Thoracic aorta (tissue), 2 donors: ENCODE measurements at places on chromosomes 7 and 10.
A peak's percentile ranks its signal among the peaks of the same experiment; 100 is the strongest.

GRCh38 chr7:49631071-49631815 lies 142.2 kb upstream of the VWC2 start:
- H3K36me3 ChIP-seq = no peaks in the 10 kb centered on the region
- no peak overlapping the region for H3K4me3 ChIP-seq
- H3K27ac ChIP-seq = no peak overlapping the region
- no peaks in the 10 kb centered on the region for H3K27me3 ChIP-seq

DNA sequence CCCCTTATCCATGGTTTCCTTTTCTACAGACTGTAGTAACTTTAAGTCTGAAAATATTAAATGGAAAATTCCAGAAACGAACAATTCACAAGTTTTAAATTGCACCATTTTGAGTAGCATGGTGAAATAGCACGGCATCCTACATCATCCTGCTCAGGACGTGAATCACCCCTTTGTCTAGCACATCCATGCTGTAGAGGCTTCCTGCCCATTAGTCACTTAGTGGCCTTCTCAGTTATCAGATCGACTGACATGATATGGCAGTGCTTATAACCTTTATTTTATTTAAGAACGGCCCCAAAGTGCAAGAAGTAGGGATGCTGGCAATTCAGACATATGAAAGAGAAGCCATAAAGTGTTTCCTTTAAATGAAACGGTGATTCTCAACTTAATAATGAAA lies 82.7 kb downstream of the CPXM2 start:
- H3K27ac ChIP-seq = no peak overlapping the region
- no peak for DNase-seq
- peaks cover 21% of the 10 kb centered on the region for H3K4me1 ChIP-seq
- no peaks in the 10 kb centered on the region for H3K36me3 ChIP-seq

GRCh38 chr7:49703881-49704280 lies 69.6 kb upstream of the VWC2 start:
- DNase-seq = no peak
- no peak overlapping the region for H3K4me3 ChIP-seq
- no peaks in the 10 kb centered on the region for H3K4me1 ChIP-seq
- H3K27me3 ChIP-seq = no peaks in the 10 kb centered on the region
- H3K36me3 ChIP-seq = no peaks in the 10 kb centered on the region
- no peak overlapping the region for H3K27ac ChIP-seq

GRCh38 chr10:84493951-84494848 lies 165.8 kb downstream of the CCSER2 start:
- H3K27me3 ChIP-seq = no peaks in the 10 kb centered on the region
- DNase-seq = no peak
- peaks cover 15% of the 10 kb centered on the region for H3K4me1 ChIP-seq
- no peak overlapping the region for H3K4me3 ChIP-seq

GRCh38 chr7:23593706-23594105 lies 3.5 kb upstream of the CCDC126 start:
- H3K4me1 ChIP-seq = peaks cover 7% of the 10 kb centered on the region
- no peak overlapping the region for H3K27ac ChIP-seq
- DNase-seq = no peak
- no peak overlapping the region for H3K4me3 ChIP-seq

DNA sequence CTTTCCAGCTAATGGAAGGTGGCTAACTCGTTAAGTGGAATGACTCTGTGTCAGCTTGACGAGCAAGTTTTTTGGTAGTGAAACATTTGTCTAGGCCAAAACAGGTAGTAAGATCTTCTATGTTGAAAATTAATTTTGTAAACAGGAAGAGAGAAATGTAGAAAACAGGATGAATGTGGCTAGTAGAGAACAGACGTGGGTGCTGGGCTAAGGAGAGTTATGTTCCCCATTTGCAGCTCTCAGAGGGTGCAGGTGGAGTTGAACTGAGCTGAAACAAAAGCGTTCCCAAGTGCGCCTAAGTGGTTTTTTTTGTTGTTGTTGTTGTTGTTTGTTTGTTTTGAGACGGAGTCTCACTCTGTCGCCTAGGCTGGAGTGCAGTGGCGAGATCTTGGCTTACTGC lies 59.5 kb upstream of the SRPK2 start:
- H3K27ac ChIP-seq = no peak overlapping the region
- no peak for DNase-seq
- H3K4me1 ChIP-seq = no peaks in the 10 kb centered on the region

GRCh38 chr10:21976739-21977138 lies 26.8 kb downstream of the DNAJC1 start:
- H3K4me3 ChIP-seq = no peak overlapping the region
- H3K4me1 ChIP-seq = peaks cover 7% of the 10 kb centered on the region
- no peak for DNase-seq
- no peak overlapping the region for H3K27ac ChIP-seq
- H3K27me3 ChIP-seq = no peaks in the 10 kb centered on the region

- no peaks in the 10 kb centered on the region for H3K36me3 ChIP-seq
- no peak overlapping the region for H3K27ac ChIP-seq
- H3K4me3 ChIP-seq = peak overlapping the region; percentile 73
- peaks cover 15% of the 10 kb centered on the region for H3K27me3 ChIP-seq
- no peak for DNase-seq
Measured at GRCh38 chr7:28957751-28958234, 337 bp downstream of the TRIL start.

DNA sequence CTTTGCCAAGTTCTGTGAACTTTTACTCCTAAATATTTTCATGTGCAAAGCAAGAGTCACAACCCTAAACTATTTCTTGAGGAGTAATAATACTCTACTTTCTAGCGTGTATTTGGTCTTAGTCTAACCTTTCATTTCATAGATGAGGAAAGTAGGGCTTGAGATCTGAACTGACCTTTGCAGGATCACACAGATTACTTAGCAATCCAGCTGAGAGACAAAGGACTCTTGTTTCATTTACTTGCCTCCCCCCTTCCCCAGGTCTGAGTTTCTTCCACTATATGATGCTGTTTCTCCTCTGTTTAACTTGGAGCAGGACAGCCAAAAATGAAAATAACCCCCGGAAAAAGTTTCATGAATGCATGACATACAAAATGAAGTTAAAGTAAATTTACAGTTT lies 75.3 kb upstream of the PTN start:
- H3K27me3 ChIP-seq = no peaks in the 10 kb centered on the region
- DNase-seq = no peak
- no peak overlapping the region for H3K27ac ChIP-seq
- H3K36me3 ChIP-seq = no peaks in the 10 kb centered on the region

DNA sequence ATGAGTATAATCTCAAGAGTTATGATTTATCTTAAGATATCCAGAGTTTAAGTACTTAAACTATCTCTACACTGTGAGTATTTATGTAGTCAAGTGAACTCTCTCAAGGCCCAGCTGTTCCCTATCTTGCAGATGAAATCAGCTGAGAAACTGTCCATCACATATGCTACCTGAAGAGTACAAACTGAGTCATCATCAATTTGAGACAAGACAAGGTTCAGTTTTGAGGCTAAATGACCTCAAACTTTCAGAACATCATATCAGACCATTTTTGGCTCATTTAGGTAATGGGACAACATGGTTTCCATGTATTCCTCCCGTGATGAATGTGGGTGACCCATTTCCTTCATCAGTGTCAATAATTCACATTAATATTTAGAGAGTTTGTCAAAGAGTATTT lies 53.1 kb upstream of the AUTS2 start:
- no peaks in the 10 kb centered on the region for H3K4me1 ChIP-seq
- no peaks in the 10 kb centered on the region for H3K27me3 ChIP-seq
- H3K36me3 ChIP-seq = no peaks in the 10 kb centered on the region
- no peak for DNase-seq
- no peak overlapping the region for H3K4me3 ChIP-seq
- H3K27ac ChIP-seq = no peak overlapping the region

DNA sequence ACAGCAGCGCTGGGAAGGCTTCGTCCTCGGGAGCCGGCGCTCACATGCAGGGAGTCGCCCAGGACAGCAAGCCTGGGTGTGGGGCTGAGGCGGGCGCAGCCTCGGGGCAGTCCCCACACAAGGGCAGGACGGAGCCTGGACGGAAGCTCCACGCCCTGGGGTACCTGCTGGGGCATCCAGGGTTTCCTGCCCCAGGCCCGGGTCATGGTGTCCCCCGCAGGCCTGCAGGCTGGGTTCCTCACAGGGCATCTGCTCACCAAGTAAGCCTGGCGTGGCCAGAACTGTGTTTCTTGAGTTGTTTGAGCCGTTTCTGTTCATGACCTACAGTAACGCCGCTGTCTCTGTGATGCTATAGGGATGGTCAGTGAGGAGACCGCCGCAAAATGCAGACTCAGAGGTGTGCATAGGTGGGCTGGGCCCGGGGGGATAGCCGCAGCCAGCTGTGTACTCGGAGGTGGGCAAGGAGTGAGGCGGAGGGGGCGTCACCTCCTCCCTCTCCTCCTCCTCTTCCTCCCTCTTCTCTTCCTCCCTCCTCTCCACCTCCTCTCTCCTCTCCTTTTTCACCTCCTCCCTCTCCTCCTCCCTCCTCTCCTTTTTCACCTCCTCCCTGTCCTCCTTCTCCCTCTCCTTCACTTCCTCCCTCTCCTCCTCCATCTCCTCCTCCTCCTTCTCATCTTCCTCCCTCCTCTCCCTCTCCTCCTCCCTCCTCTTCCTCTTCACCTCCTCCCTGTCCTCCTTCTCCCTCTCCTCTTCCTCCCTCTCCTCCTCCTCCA lies 438.9 kb downstream of the DNAJB6 start:
- H3K27ac ChIP-seq = no peak overlapping the region
- H3K27me3 ChIP-seq = no peaks in the 10 kb centered on the region
- H3K4me3 ChIP-seq = no peak overlapping the region
- no peaks in the 10 kb centered on the region for H3K36me3 ChIP-seq
- DNase-seq = no peak

DNA sequence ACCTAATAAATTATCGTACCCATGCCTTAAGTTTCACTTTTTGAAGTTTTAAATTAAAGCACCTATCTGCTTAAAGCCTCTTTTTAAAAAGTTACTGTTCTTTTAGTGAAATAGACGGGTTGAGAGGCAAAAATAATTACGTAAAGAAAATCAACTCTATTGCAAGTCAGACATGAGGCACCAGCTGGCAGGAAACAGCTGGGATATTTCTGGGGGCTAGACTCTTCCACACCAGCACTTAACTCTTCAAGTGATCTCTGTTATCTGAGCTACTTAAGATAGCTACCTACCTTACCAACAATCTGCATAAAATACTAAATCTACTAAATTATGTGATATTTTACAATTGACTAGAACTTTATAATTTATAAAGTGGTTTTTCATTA lies 35.8 kb downstream of the GBF1 start:
- no peaks in the 10 kb centered on the region for H3K36me3 ChIP-seq
- peak overlapping the region; percentile 51 for H3K27ac ChIP-seq
- H3K4me1 ChIP-seq = peaks cover 19% of the 10 kb centered on the region
- no peak for DNase-seq
- H3K27me3 ChIP-seq = no peaks in the 10 kb centered on the region

- DNase-seq = no peak
- H3K27me3 ChIP-seq = no peaks in the 10 kb centered on the region
- peaks cover 3% of the 10 kb centered on the region for H3K4me1 ChIP-seq
- H3K27ac ChIP-seq = no peak overlapping the region
- H3K36me3 ChIP-seq = no peaks in the 10 kb centered on the region
Measured at GRCh38 chr7:148688526-148688925, 10.2 kb upstream of the CUL1 start.

- no peak overlapping the region for H3K4me3 ChIP-seq
- H3K27ac ChIP-seq = no peak overlapping the region
Measured at GRCh38 chr7:107233174-107233573, 64.4 kb downstream of the HBP1 start.

DNA sequence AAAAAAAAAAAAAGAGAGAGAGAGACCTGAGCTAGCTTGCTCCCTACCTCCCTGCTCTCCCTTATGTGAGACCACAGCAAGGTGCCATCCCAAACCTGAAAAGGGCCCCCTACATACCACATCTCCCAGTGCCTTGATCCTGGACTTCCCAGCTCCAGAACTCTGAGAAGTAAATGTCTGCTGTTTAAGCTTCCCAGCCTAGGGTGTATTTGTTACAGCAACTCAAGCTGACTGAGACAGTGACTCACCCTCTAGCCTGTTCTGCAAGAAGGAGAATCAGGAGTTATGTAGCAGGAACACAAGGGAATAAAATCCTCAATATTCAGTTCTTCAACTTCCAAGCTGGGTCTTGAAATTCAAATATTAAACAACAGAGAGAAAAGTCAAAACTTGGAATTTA lies 52.1 kb upstream of the TMEM72 start:
- H3K4me3 ChIP-seq = no peak overlapping the region
- no peak overlapping the region for H3K27ac ChIP-seq
- peaks cover 2% of the 10 kb centered on the region for H3K4me1 ChIP-seq
- no peak for DNase-seq

GRCh38 chr7:69510114-69510513 lies 88.2 kb upstream of the AUTS2 start:
- no peak overlapping the region for H3K4me3 ChIP-seq
- no peaks in the 10 kb centered on the region for H3K36me3 ChIP-seq
- DNase-seq = no peak
- H3K4me1 ChIP-seq = no peaks in the 10 kb centered on the region

DNA sequence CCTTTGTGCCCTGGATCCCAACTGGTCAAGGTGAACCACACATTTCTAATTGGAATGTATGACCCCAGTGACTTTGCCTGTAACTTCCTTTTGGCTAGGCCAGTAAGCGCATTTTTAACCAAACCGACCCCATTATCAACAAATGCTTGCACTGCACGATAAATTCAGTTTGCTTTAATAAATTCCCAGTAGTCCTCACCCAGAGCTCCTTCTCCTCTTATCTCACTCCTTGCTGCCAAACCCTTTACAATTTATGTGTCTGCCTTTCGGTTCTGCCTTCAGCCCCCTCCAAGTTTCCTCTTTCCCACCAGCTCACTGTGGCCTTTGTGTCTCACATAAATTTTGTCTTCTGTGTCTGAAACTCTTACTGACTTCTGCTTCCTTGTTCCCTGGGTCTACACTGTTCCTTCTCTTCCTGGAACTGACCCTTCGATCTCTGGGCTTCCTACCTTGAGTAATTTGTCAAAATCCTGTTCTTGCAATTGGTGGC lies 59.0 kb downstream of the TBXAS1 start:
- no peaks in the 10 kb centered on the region for H3K4me1 ChIP-seq
- DNase-seq = no peak
- no peak overlapping the region for H3K27ac ChIP-seq
- no peaks in the 10 kb centered on the region for H3K27me3 ChIP-seq
- H3K36me3 ChIP-seq = no peaks in the 10 kb centered on the region

- no peaks in the 10 kb centered on the region for H3K36me3 ChIP-seq
- H3K27me3 ChIP-seq = no peaks in the 10 kb centered on the region
- no peak overlapping the region for H3K27ac ChIP-seq
- H3K4me1 ChIP-seq = no peaks in the 10 kb centered on the region
- no peak for DNase-seq
- H3K4me3 ChIP-seq = no peak overlapping the region
Measured at GRCh38 chr10:121231079-121231478, 367.2 kb downstream of the FGFR2 start.

DNA sequence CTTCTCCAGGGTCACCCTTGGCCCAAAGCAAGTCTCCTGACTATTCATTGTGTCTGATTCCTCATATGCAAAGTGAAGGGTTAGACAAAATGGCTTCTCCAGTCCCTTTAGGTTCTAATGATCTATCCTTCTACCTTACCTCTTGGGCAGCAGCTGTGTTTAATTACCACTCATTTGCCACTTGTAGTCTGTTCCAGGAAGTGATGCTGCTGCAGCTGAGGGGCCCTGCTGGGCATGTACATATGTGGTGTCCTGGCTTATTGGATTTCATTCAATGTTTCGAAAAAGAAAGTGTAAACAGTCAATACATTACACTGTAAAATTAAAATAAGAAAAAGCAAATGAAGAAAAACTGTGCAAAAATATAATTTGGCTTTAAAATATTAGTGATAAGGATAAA lies 36.6 kb downstream of the SCIN start:
- H3K4me3 ChIP-seq = no peak overlapping the region
- H3K36me3 ChIP-seq = no peaks in the 10 kb centered on the region
- H3K4me1 ChIP-seq = no peaks in the 10 kb centered on the region
- no peak overlapping the region for H3K27ac ChIP-seq
